WTC11 (cell line): ENCODE measurements at places on chromosomes 12 and 14.

GRCh38 chr12:125633686-125634085 lies 568.5 kb downstream of the AACS start:
- peaks cover 8% of the 10 kb centered on the region for H3K4me1 ChIP-seq
- DNase-seq = no peak
- H3K27me3 ChIP-seq = no peaks in the 10 kb centered on the region
- no peaks in the 10 kb centered on the region for H3K36me3 ChIP-seq
- H3K4me3 ChIP-seq = no peak overlapping the region

- no peak overlapping the region for H3K4me3 ChIP-seq
- H3K27me3 ChIP-seq = no peaks in the 10 kb centered on the region
- no peak for DNase-seq
- H3K4me1 ChIP-seq = peaks cover 16% of the 10 kb centered on the region
- H3K36me3 ChIP-seq = peaks cover 10% of the 10 kb centered on the region
- H3K27ac ChIP-seq = 0 out of 2 replicates have a peak overlapping the region, but pooled peaks have one; percentile 14
Observed at GRCh38 chr12:104204690-104205480, 10.7 kb upstream of the TXNRD1 start.

- no peak overlapping the region for H3K27ac ChIP-seq
- no peak overlapping the region for H3K4me3 ChIP-seq
- peaks cover 5% of the 10 kb centered on the region; the same call in 1 of the 2 replicates for H3K27me3 ChIP-seq
- no peak for DNase-seq
Observed at GRCh38 chr12:63238892-63239291, 87.9 kb upstream of the AVPR1A start.

DNA sequence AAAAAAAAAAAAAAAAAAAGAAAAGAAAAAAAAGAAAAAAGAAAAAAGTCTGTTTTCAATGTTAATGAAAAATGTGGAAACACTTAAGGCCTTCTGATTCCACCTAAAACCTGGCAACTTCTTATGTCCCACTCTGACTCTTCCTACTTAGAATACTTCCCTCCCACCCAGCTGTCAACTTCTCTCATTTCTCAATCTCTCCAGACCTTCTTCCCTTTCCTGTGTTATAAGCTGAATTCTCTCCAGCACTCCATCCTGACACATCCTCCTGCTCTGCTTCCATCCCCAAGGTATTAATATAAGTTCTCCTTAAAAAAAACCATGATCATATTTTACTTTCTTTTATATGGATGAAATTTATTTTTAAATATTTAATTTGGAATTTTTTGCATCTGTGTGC lies 20.3 kb upstream of the TMTC1 start:
- DNase-seq = no peak
- H3K4me3 ChIP-seq = no peak overlapping the region
- no peaks in the 10 kb centered on the region for H3K4me1 ChIP-seq
- peaks cover 29% of the 10 kb centered on the region for H3K36me3 ChIP-seq

GRCh38 chr12:18752280-18752920 lies 14.5 kb downstream of the CAPZA3 start:
- no peaks in the 10 kb centered on the region; the same call in 1 of the 2 replicates for H3K36me3 ChIP-seq
- DNase-seq = peak; percentile 30
- peak overlapping the region; percentile 49; the same call in 1 of the 2 replicates for H3K4me3 ChIP-seq
- H3K27me3 ChIP-seq = no peaks in the 10 kb centered on the region

DNA sequence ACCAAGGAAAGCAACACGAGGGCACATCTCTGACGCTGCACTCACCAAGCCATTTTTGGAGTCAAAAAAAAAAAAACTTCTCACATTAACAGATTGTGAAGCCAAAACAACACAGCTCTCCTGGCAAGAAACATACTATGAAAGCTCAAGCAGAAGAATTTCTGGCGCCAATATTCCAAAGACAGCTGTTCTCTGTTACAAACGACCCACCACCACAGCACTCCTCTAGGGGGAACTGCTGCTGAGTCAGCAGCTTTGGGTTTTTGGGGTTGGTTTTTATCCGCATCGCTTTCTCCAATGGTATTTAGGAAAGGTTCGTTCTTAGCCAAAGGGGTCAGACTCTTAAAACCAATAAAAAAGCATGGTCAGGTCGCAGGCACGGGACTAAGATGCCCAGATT lies 379.4 kb downstream of the RPS29 start:
- H3K4me1 ChIP-seq = no peaks in the 10 kb centered on the region
- no peak for DNase-seq
- H3K27me3 ChIP-seq = no peaks in the 10 kb centered on the region; the same call in 1 of the 2 replicates
- H3K27ac ChIP-seq = no peak overlapping the region

DNA sequence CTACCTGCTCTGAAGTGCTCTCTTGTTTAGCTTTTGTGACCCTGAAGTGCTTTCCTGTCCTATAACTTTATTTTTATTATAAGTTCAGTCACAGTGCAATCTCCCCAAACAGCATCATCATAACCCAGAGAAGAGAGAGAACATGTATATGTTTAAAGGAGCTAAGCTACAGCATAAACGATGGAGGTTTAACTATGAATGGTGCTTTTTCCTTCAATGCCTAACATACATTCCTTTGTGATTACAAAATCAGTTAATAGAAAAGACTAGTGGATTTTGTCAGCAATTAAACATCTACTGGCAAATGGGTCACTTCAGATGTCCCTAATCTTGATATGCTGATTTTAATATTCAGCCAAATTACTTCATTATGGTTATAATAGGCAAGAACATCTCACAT lies 46.4 kb downstream of the ZFYVE21 start:
- H3K4me3 ChIP-seq = no peak overlapping the region
- H3K4me1 ChIP-seq = peaks cover 9% of the 10 kb centered on the region; the same call in 1 of the 2 replicates
- H3K36me3 ChIP-seq = no peaks in the 10 kb centered on the region

DNA sequence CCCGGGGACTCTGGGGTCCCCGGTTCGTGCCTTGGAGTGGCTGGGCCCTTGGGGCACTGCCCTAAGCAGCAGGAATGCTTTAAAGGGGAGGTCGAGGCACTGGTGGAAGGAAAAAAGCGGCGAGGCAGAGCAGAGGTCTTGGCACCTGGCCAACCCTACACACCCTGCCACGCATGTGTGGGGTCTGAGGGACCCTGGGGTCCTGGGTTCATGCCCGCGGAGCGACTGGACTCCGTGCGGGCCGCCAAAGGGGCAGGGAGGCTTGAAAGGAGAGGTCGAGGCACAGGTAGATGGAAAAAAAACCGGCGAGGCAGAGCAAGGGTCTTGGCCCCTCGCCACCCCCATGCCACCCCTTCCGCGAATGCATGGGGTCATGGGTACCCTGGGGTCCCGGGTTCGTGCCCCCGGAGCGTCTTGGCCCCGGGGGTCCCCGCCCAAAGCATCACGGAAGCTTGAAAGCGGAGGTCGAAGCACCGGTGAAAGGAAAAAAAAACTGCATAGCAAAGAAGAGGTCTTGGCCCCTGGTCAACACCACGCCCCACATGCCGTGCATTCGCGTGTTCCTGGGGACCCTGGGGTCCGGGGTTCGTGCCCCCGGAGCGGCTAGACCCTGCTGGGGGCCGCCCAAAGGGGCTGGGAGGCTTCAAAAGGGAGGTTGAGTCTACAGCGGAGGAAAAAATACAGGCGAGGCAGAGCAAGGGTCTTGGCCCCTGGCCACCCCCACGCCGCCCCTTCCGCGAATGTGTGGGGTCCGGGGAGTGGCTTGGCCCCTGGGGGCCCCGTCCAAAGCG lies 312.9 kb downstream of the ALG10 start:
- no peak overlapping the region for H3K27ac ChIP-seq
- H3K36me3 ChIP-seq = peaks cover 61% of the 10 kb centered on the region
- no peaks in the 10 kb centered on the region for H3K4me1 ChIP-seq

- DNase-seq = no peak
- peaks cover 23% of the 10 kb centered on the region for H3K4me1 ChIP-seq
- H3K36me3 ChIP-seq = no peaks in the 10 kb centered on the region
- no peaks in the 10 kb centered on the region for H3K27me3 ChIP-seq
- no peak overlapping the region for H3K27ac ChIP-seq
Observed at GRCh38 chr14:30035361-30035760, 107.7 kb upstream of the PRKD1 start.

- H3K27ac ChIP-seq = no peak overlapping the region
- H3K4me3 ChIP-seq = no peak overlapping the region
- H3K27me3 ChIP-seq = 0 out of 2 replicates have a peak, but pooled peaks cover 4% of the 10 kb centered on the region
- H3K36me3 ChIP-seq = no peaks in the 10 kb centered on the region
- DNase-seq = no peak
Observed at GRCh38 chr14:34983148-34983760, 462 bp downstream of the SRP54 start.

GRCh38 chr12:9710584-9711375 lies 22.1 kb downstream of the CLECL1 start:
- peaks cover 22% of the 10 kb centered on the region for H3K4me1 ChIP-seq
- 0 out of 2 replicates have a peak, but pooled peaks cover 3% of the 10 kb centered on the region for H3K36me3 ChIP-seq
- DNase-seq = no peak
- no peaks in the 10 kb centered on the region for H3K27me3 ChIP-seq
- H3K27ac ChIP-seq = no peak overlapping the region

- no peak overlapping the region for H3K4me3 ChIP-seq
- no peak overlapping the region for H3K27ac ChIP-seq
- peaks cover 36% of the 10 kb centered on the region for H3K27me3 ChIP-seq
- peaks cover 14% of the 10 kb centered on the region for H3K4me1 ChIP-seq
- H3K36me3 ChIP-seq = no peaks in the 10 kb centered on the region
Observed at GRCh38 chr12:26198742-26199141, 3.4 kb downstream of the SSPN start.

DNA sequence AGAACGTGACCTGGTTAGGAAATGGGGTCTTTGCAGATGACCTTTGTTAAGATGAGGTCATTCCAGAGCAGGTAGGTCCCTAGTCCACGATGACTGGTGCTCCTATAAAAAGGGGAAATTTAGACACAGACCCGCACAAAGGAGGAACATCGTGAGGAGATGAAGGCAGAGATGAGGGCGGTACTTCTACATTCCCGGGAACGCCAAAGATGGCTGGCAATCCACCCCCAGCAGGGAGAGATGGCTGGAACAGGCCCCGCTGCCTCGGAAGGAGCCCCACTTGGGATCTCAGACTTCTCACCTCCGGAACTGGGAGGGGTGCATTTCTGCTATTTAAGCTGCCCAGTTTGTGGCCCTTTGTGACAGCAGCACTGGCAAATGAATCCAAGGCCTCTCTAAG lies 85.0 kb downstream of the ITPK1 start:
- no peak for DNase-seq
- H3K4me3 ChIP-seq = no peak overlapping the region
- H3K27me3 ChIP-seq = no peaks in the 10 kb centered on the region
- H3K4me1 ChIP-seq = peaks cover 56% of the 10 kb centered on the region

DNA sequence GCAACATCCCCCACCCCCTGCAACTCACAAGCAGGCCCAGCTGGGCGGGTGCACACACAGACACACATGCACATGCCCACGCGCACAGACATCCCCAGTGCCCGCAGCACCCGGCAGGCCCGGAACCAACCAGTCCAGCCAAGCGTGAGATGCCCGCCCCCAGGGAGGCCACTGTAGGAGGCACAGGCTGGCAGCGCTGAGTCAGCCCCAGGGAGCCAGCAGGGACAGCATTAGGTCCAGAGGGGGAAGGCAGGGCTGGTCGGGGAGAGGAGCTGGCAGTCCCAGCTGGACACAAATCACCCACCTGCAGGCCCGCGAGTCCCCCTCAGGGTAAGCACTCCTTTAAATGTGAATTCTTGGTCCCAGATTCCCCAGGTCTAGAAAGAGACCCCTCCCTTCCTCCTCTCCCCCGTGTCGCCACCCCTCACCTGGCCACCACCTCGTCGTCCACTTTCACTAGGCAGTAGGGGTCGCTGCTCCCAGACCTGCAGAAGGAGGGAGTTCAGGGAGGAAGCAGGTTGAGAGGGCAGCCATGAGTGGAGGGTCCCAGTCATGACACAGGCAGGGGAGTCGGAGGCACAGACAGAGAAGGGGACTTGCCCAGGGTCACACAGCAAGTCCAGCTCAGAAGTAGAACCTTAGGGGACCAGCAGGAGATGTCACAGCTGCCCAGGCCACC lies 5.0 kb downstream of the RASAL1 start:
- peaks cover 6% of the 10 kb centered on the region for H3K4me1 ChIP-seq
- DNase-seq = peak; percentile 75
- no peak overlapping the region for H3K27ac ChIP-seq
- H3K27me3 ChIP-seq = peaks cover 16% of the 10 kb centered on the region
- peaks cover 2% of the 10 kb centered on the region; the same call in 1 of the 2 replicates for H3K36me3 ChIP-seq

GRCh38 chr14:66530526-66530925 lies 22.6 kb downstream of the GPHN start:
- no peaks in the 10 kb centered on the region for H3K27me3 ChIP-seq
- no peak for DNase-seq
- H3K27ac ChIP-seq = no peak overlapping the region
- peaks cover 3% of the 10 kb centered on the region; the same call in 1 of the 2 replicates for H3K36me3 ChIP-seq

GRCh38 chr12:116434155-116435011 lies 124.8 kb upstream of the MAP1LC3B2 start:
- peak overlapping the region; percentile 22 for H3K4me3 ChIP-seq
- H3K36me3 ChIP-seq = peaks cover 3% of the 10 kb centered on the region; the same call in 1 of the 2 replicates
- DNase-seq = peak; percentile 63
- H3K27ac ChIP-seq = peak overlapping the region; percentile 37
- no peaks in the 10 kb centered on the region; the same call in 1 of the 2 replicates for H3K27me3 ChIP-seq
- peaks cover 41% of the 10 kb centered on the region for H3K4me1 ChIP-seq

GRCh38 chr14:27061299-27061698 lies 463.5 kb upstream of the NOVA1 start:
- H3K36me3 ChIP-seq = no peaks in the 10 kb centered on the region
- H3K27ac ChIP-seq = no peak overlapping the region
- no peak overlapping the region for H3K4me3 ChIP-seq
- H3K4me1 ChIP-seq = no peaks in the 10 kb centered on the region

- H3K27ac ChIP-seq = no peak overlapping the region
- DNase-seq = no peak
- no peak overlapping the region for H3K4me3 ChIP-seq
- H3K27me3 ChIP-seq = peaks cover 2% of the 10 kb centered on the region; the same call in 1 of the 2 replicates
- H3K36me3 ChIP-seq = no peaks in the 10 kb centered on the region
Observed at GRCh38 chr12:4054630-4055029, 181.4 kb upstream of the PARP11 start.

- peaks cover 13% of the 10 kb centered on the region for H3K4me1 ChIP-seq
- H3K27ac ChIP-seq = no peak overlapping the region
- no peak for DNase-seq
- no peaks in the 10 kb centered on the region for H3K36me3 ChIP-seq
- H3K27me3 ChIP-seq = peaks cover 29% of the 10 kb centered on the region
Observed at GRCh38 chr12:54475537-54475936, 2.1 kb upstream of the GTSF1 start.

- H3K4me3 ChIP-seq = no peak overlapping the region
- no peaks in the 10 kb centered on the region for H3K4me1 ChIP-seq
- H3K36me3 ChIP-seq = no peaks in the 10 kb centered on the region
- H3K27me3 ChIP-seq = no peaks in the 10 kb centered on the region
- H3K27ac ChIP-seq = no peak overlapping the region
Observed at GRCh38 chr12:65443038-65443437, 164.6 kb downstream of the MSRB3 start.

- no peak overlapping the region for H3K4me3 ChIP-seq
- H3K27ac ChIP-seq = 0 out of 2 replicates have a peak overlapping the region, but pooled peaks have one; percentile 14
- H3K4me1 ChIP-seq = peaks cover 7% of the 10 kb centered on the region
- DNase-seq = no peak
- H3K36me3 ChIP-seq = no peaks in the 10 kb centered on the region
- H3K27me3 ChIP-seq = no peaks in the 10 kb centered on the region
Observed at GRCh38 chr12:59637692-59638070, 41.9 kb downstream of the SLC16A7 start.

GRCh38 chr14:60210703-60211102 lies 38.3 kb upstream of the PPM1A start:
- DNase-seq = no peak
- H3K4me3 ChIP-seq = no peak overlapping the region
- peaks cover 13% of the 10 kb centered on the region for H3K4me1 ChIP-seq

GRCh38 chr14:82872494-82872893 lies 1338.8 kb upstream of the SEL1L start:
- no peaks in the 10 kb centered on the region for H3K27me3 ChIP-seq
- no peaks in the 10 kb centered on the region for H3K36me3 ChIP-seq
- no peak overlapping the region for H3K4me3 ChIP-seq
- DNase-seq = peak; percentile 76
- H3K27ac ChIP-seq = no peak overlapping the region
- H3K4me1 ChIP-seq = no peaks in the 10 kb centered on the region
